ENCODE measurements at places on chromosomes 6 and 20.

- no peak for DNase-seq
Measured at GRCh38 chr6:11393713-11394627, 143.6 kb upstream of the TMEM170B start.

DNA sequence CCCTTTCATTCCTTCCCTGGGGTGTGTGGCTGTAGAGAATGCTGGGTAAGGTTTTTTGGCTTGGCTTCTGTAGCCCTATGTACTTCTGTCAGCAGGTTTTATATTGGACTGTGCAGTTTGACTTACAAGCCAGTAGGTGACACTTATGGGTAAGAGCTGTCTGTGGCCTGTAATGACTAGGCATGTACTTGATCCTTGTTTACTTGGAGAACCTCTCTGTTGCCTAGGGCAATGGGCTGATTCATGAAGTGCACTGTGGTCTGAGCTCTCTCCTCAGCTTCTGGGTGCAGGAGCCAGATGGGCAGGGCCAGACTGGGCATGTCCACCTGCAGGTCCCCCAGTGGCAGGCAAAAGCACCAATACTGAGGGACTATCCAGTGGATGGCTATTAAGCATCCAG is 544.6 kb downstream of the ADGRB3 start:
- no peak for DNase-seq

DNA sequence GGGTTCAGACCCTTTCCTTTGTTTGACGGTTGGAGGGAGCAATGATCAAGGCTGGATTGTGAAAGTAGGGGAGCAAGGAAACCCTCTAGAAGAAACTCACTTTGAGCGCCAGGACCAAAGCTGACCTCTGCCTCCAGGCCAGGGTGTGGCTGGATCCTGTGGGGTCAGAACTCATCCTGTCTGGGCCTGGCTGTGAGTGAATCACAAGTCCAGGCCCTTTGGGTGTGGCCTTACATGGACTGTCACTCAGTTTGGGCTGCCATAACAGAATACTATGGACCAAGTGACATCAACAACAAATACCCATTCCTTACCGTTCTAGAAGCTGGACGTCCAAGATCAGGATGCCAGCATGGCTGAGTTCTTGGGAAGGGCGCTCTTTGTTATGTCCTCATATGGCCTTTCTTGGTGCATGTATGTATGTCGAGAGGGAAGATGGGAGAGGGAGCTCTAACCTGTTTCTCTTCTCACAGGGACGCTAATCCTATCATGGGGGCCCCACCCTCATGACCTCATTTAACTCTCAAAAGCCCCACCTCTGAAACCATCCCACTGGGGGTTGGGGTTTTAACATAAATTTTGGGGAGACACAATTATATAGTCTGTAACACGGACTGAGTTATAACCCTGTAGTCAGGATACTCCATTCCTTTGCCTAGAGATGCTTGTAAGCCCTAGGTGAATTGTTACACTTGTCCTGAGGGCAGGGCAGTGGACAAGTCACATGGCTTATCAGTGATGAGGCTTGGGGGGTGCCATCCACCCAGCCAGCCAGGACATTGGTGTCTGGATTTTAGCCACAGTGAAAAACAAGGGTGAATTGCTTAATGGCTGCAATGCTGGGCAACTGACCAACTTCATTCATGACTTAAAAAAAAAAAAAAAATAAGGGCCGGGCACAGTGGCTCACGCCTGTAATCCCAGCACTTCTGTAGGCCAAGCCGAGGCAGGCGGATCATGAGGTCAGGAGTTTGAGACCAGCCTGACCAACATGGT is 80.0 kb downstream of the TRMT11 start:
- DNase-seq, result no peak

DNA sequence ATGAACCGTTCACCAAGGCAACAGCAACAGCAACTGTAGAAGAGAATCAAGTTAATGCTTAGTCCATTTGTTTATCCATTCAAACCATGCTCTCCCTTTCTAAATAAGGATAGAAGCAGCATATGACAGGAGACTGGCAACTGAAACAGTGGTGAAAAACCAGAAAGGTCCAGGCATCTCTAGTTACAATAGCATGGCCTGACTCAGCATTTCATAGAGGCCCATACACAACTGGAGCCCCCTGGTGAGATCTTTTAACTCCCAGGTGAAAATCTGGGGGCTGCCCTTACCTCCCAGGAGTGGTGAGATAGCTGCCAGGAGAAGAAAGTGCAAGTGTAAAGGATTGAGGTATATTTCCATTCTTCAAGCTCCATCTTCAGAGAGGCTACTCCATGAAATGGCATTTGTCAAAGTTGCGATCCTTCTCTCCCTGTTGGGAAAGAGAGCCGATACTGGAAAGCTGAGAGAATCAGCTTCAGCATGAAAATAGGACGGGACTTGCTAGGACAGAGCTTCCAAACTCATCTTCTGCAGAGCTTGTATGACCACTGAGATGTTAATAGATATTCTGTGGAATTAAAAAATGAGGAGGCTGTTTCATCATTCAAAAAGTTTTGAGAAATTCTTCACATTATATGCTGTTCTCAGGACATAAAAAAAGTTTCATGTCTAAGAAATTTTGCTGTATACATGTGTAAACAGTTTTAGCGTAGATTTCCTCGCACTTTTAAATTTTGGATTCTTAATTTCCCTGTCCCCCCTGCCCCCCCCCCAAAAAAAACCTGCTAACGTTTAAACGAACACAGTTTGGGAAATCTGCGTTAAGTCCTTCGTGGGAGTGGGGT is 10.9 kb upstream of the SLC2A12 start:
- DNase-seq, result no peak

DNA sequence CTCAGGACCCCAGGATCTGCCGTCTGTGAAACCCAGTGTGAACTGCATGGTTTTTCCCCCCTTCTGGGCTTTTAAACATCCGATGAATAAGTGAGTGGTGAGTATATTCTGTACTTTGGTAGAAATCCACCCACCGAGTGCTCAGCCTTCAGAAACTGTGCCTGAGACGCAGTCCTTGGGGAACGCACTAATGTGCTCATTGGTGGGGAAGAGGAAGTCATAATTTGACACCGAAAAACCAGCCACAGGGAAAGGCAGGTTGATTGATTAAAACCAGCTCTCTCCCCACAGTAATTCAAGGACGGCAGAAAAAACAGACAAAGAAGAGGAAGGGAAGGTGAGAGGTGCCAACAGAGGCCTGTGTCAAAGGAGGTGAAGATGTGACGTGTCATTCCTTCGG is 21.7 kb downstream of the EDN3 start:
- DNase-seq, result no peak
